ENCODE measurements at places on chromosomes 2 and 18. TPM values are rescaled to one million over a fixed set of nuclear protein-coding genes. Genes with fewer than 3 reads are reported as not detected.

KCTD1 gene
- 41.3 TPM for total RNA-seq

DNA sequence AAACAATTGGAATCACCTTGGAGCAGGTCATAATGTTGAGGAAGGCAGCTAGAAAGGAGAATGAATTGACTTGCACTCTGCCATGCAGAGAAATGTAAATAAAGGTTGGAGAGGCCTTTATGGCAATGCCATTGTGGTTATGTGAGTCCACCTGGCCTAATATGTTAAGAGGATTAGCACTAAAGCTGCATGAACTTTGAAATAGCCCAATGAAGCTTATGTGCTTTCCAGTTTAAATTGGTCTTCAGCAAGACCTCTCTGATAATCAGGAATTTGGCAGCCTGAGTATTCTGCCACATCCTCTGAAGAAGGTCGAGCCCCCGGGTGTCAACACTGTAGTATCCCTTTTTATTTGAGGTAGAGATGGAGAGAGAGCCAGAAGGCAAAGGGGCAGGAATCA is 464.9 kb downstream of the CDH2 start:
- no peaks in the 10 kb centered on the region for H3K27me3 ChIP-seq
- no peak overlapping the region for H3K27ac ChIP-seq
- no peak for DNase-seq
- no peaks in the 10 kb centered on the region for H3K4me1 ChIP-seq

DNA sequence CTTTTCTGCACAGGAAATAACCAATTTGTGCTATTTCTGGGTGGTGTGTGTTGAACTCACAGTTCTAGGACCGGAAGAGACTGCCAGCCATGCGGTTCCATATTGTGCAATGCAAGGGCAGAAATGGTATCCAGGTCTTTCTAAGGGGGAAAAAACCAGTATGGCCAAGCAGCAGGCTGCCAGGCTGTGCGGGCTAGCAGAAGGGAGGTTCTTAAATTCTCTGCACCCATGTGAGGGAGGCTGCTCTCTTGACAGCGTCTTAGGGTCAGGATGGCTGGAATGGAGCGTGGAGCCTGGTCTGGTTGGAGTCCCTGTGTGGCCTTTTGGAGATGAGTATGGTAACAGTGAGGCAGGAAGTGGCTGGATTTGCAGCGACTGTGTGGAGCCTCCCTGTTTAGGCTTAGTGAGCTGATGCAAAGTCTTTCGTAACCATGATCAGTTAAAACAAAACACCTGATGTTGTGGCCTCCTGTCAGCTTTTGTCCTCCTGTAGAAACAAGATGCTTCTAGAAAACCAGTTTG is 52.6 kb downstream of the NCK2 start:
- DNase-seq, result peak; percentile 52
- H3K36me3 ChIP-seq, result no peaks in the 10 kb centered on the region
- H3K27ac ChIP-seq, result peak overlapping the region; percentile 82
- peaks cover 30% of the 10 kb centered on the region for H3K4me1 ChIP-seq
- no peaks in the 10 kb centered on the region for H3K27me3 ChIP-seq

GRCh38 chr18:9865764-9866490 is 19.8 kb upstream of the TXNDC2 start:
- H3K4me3 ChIP-seq, result no peak overlapping the region
- H3K4me1 ChIP-seq, result peaks cover 6% of the 10 kb centered on the region
- no peak for DNase-seq
- no peaks in the 10 kb centered on the region for H3K27me3 ChIP-seq
- no peaks in the 10 kb centered on the region for H3K36me3 ChIP-seq

DNA sequence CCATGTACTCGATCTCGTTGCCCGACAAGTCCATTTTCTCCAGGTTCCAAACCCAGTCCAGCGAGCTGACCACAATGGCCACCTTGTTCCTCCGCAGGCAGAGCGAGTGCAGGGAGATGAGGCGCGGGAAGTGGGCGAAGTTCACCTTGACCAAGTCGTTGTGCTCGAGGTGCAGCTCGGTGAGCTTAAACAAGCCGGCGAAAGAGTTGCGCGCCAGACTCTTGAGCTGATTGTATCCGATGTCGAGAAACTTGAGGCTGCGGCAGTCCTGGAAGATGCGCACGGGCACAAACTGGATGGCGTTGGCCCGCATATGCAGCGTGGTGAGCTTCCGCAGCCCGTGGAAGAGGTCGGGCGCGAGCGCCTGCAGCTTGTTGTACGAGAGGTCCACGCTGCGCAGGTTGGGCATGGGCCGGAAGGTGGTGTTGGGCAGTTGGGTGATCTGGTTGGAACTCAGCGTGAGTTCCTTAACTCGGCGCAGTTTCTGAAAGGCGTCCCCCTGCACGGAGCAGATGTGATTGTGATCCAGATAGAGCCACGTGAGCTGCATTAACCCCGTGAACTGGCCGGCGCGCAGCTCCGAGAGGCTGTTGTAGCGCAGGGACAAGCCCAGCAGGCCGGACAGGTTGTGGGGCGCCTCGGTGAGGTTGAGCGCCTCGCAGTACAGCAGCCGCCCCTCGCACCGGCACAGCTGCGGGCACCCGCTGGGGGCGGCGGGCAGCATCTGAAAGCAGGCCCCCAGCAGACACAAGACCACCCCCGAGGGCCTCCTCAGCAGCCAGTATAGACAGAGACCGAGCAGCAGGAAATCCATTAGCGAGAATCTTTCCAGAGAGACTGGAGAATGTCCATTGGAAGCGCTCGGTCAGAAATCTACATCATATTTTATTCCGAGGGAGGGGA is 1.3 kb downstream of the LRRTM1 start:
- no peak for DNase-seq
- no peaks in the 10 kb centered on the region for H3K4me1 ChIP-seq
- no peaks in the 10 kb centered on the region for H3K36me3 ChIP-seq
- peak overlapping the region; percentile 8 for H3K4me3 ChIP-seq
- H3K27me3 ChIP-seq, result no peaks in the 10 kb centered on the region

GRCh38 chr2:200467806-200468681 is 41.8 kb downstream of the KCTD18 start:
- no peaks in the 10 kb centered on the region for H3K4me1 ChIP-seq
- H3K4me3 ChIP-seq, result no peak overlapping the region
- peak overlapping the region; percentile 77 for H3K27ac ChIP-seq
- DNase-seq, result no peak

DNA sequence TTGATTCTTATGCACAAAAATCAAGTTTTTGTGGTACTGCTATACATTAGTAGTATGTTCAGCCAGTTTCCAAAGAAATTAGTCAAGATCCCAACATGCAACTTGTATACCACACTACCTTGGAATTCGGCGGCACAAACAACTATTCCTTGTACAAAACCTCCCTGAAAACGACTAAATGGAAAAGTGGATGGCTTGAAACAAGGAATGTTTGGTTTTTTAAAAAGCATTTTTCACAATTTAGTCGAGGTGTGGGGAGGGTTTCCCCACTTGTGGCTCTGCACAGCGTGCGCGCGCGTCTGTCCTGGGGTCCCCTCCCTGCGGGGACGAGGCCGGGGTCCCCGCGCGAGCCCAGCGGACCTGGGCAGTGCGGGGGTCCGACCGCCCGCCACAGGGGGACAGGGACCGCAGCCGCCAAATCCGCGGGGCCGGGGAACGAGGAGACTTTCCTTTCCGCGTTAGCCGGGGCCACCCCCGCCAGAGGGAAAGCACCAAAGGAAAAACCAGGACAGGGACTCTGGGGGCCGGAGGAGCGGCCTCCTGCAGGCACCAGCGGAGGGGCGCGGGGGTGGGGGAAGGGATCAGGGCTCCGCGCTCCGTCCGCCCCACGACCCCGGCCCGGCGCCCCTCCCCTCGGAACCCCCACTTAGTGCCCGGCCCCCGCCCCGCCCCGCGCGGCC is 534 bp upstream of the SOCS6 start:
- no peaks in the 10 kb centered on the region for H3K27me3 ChIP-seq
- H3K36me3 ChIP-seq, result no peaks in the 10 kb centered on the region
- peak; percentile 29 for DNase-seq
- peak overlapping the region; percentile 52 for H3K4me3 ChIP-seq
- H3K4me1 ChIP-seq, result peaks cover 5% of the 10 kb centered on the region

DNA sequence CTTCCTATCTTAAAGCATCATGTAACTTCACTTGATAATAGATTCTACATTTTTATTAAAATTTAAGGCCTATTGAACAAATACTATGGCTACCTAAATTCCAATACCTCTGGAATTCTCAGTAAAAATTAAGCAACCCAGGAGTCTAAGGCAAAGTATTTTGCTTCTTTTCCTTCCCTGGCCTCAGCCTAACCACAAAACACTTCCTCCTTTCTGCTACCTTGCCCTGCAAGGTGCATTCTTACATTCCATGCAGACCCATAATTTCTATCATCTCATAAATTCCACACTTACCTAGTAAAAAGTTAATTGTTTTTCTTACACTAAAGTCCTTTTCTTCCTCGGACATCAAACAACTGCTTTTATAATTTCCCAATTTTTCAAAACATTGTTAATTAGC is 3.7 kb downstream of the MBOAT2 start:
- DNase-seq, result no peak
- H3K4me3 ChIP-seq, result no peak overlapping the region
- no peaks in the 10 kb centered on the region for H3K4me1 ChIP-seq

Data from uterus (tissue), 4 donors.